Endodermal cell (in vitro differentiated cells): ENCODE measurements at places on chromosomes 4 and X. TPM values are rescaled to one million over a fixed set of nuclear protein-coding genes. Genes with fewer than 3 reads are reported as not detected.

CRLF2 gene
- 0.23 TPM in 1 of 3 replicates, not detected in the others for total RNA-seq

- DNase-seq: no peak
Measured at GRCh38 chr4:145830699-145831098, 107.9 kb downstream of the ZNF827 start.

GRCh38 chrX:48521353-48522243, at the start of gene EBP:
EBP (plus strand) TSS chrX:48521808; CDS start chrX:48523772, 1,964 bp downstream.
- DNase-seq: peak; percentile 96

P2RY10 gene
- total RNA-seq: 0.33 to 0.78 TPM in 2 of 3 replicates, not detected in the other

DNA sequence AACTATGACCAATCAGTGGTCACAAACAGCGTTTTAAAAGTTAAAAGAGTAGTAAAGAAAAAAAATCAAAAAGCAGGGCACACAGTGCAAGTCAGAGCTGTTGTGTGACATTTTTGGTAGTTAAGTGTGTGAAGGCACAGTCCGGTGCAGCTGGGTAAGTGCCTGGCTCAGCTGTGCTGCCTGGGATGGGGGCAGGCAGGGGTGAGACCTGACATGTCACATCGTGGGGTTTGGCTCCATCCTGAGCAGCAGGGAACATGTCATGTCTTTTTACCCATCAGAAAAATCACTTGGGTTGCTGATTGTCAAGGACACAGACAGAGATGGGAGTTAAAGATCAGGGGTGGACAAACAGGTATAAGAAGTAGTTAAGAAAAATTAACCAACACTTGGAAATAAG, 125.1 kb downstream of the NSUN7 start:
- no peak for DNase-seq

DNA sequence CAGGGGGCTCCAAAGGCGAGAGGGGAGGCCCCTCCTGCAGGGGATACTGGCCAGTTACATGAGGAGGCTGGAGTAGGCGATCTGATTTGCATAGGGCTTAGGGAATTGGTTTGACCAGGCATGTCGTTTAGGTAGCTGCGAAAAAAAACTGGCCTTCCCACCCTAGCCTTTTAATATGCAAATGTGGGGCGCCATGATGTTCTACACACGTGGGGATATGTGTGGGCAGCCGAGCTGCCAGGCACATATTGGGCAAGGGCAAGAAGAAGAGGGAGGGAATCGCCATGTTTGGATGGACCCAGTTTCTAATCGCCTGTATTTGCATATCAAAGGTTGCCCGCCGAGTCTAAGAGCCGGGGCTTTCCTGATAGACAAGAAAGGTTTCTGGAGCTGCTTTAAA, 121.3 kb downstream of the PRKX start:
- DNase-seq: peak; percentile 89

DNA sequence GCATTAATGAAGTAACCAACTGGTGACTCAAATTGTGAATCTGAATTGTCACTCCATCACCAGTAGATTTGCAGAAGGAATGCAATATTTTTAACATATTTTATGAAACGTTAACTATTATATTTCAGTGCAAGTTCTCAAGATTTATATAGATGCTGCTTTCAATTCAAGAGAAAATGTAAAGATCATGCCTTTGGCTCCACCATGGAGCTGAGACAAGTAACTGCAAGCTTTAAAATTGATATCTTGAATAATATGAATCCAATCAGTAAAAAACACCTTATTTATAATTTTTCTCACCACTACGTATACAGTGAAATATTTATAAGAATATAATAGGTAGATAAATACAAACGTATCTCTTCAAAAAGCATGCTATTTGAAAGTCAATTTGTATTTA, 27.8 kb upstream of the GALNTL6 start:
- DNase-seq: no peak

DNA sequence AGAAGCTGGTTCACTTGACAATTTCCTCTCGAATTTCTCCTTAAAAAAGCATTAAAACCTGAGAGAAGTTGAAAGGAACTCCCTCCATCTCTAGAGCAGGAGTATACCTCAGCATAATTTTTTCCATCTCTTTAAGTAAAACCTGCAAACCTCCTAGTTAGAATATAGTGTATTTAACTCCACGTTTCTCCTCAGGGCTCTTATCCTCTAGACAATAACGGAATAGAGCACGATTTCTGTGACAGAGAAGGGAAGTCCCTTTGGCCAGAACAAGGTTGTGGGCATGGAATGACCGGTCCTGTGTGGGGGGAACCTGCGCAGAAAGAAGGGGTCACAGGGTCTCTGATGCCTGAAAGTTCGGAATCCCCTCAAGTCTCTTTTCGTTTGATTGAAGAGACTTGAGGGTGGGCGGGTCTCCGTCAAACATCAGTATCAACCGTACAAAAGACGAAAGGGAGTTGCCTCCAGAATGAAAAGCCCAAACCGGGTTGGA, 697 bp downstream of the ZNF280C start:
- DNase-seq: peak; percentile 46

DNA sequence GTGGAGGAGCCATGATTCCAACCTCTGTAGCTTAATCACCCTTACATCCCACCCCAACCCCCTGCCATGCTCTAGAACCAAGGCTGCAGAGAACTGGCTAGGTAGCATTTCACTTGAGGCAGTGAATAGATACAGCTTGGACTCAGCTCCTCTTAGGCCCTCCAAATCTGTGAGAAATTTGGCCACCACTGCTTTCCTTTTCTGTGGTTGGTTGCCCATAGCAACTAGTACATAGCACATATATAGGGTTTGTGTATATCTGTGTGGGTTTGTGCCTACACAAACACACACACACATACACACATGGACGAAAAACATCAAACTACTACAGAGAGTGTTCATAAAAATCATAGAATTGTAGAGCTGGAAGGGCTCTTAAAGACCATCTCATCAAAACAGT, 52.0 kb upstream of the CCDC160 start:
- DNase-seq: no peak

- DNase-seq: no peak
Measured at GRCh38 chr4:28232951-28233350, 1372.3 kb downstream of the STIM2 start.

AADAT gene
- 34.4 and 34.8 TPM in 2 replicates for total RNA-seq

DNA sequence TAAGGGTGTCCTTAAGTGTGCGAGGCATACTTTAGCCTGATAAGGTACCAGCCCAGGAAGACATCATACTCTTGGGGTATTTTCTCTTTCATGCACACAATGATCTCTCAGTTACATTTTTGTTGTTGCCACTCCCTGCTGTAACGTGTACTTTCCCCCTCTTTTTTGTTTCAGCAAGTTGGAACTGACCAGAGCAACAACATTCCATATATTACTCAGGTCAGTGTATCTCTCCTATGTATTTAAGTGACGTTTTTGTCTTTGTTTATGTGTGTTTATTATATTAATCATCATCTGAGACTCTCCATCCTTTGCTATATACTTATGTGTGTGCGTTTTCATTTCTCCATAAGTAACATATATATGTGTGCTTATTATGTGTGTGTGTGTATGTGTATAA, 71.3 kb upstream of the VBP1 start:
- no peak for DNase-seq

DDX53 gene
- not detected in 3 replicates for total RNA-seq

- DNase-seq: no peak
Measured at GRCh38 chr4:80311130-80311529, 24.4 kb upstream of the CFAP299 start.

DNA sequence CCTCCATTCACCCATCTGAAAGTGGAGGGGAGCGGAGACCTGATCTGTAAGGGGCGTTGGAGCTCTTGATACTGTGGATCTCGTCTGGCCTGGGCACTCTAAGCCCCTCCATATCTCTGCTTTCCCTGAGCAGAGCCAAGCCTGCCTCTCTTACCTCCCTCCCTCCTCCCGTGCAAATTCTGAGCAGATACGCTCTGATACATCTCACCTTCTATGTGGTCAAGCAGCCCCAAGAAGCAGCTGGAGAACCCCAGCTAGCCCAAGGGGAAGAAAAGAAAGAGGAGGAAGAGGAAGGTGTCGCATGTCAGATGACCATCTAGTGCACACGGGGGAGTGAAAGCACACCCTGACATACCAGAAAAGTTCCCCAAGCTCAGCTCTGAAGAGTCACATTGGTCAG, 1.9 kb upstream of the DGAT2L6 start:
- no peak for DNase-seq

GRCh38 chrX:23742174-23742696, 841 bp downstream of the ACOT9 start:
- DNase-seq: peak; percentile 66
